ENCODE measurements at places on chromosomes 12 and 14.

- DNase-seq = no peak
Observed at GRCh38 chr14:73743431-73743931, 29.3 kb upstream of the PNMA1 start.

DNA sequence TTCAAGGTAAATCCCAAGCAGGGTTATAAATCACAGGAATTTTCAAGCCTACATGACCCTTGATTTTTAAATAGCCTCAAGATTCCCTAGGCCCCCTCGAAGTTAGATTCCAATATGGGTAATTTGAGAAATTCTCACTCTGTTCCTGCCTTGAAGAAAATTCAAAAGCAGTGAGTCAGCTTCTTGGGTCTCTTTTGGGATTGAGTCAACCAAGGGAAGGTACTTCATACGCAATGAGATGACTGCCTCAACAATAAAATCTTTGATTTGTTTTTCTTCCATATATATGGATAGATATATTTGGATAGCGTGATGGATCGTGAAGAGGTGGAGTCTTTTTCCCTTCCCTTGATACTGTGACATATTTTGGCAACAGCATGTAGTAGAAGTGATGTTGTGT, 180.4 kb upstream of the ATP2B1 start:
- no peak for DNase-seq

- no peak for DNase-seq
Observed at GRCh38 chr12:116026768-116027550, 250.5 kb downstream of the MED13L start.

- DNase-seq = no peak
Observed at GRCh38 chr12:110578694-110579534, 4.2 kb downstream of the PPTC7 start.

- DNase-seq = no peak
Observed at GRCh38 chr14:79665556-79665955, 545.7 kb downstream of the DIO2 start.

Data from urinary bladder (tissue), 4 donors.